Small intestine (tissue), 16 donors: ENCODE measurements at places on chromosomes 13 and 19. TPM values are rescaled to one million over a fixed set of nuclear protein-coding genes. Genes with fewer than 3 reads are reported as not detected.

GRCh38 chr19:53915000-53915399, 5.9 kb downstream of the CACNG7 start:
- no peak overlapping the region for H3K4me3 ChIP-seq
- H3K4me1 ChIP-seq: no peaks in the 10 kb centered on the region
- H3K36me3 ChIP-seq: no peaks in the 10 kb centered on the region
- H3K27me3 ChIP-seq: no peaks in the 10 kb centered on the region
- no peak for DNase-seq
- no peak overlapping the region for H3K27ac ChIP-seq

- H3K27me3 ChIP-seq: no peaks in the 10 kb centered on the region
- peak; percentile 26 for DNase-seq
- no peak overlapping the region for H3K27ac ChIP-seq
- H3K4me1 ChIP-seq: peaks cover 8% of the 10 kb centered on the region
- peaks cover 7% of the 10 kb centered on the region for H3K36me3 ChIP-seq
Observed at GRCh38 chr19:47152205-47152604, 21.6 kb downstream of the SAE1 start.

DNA sequence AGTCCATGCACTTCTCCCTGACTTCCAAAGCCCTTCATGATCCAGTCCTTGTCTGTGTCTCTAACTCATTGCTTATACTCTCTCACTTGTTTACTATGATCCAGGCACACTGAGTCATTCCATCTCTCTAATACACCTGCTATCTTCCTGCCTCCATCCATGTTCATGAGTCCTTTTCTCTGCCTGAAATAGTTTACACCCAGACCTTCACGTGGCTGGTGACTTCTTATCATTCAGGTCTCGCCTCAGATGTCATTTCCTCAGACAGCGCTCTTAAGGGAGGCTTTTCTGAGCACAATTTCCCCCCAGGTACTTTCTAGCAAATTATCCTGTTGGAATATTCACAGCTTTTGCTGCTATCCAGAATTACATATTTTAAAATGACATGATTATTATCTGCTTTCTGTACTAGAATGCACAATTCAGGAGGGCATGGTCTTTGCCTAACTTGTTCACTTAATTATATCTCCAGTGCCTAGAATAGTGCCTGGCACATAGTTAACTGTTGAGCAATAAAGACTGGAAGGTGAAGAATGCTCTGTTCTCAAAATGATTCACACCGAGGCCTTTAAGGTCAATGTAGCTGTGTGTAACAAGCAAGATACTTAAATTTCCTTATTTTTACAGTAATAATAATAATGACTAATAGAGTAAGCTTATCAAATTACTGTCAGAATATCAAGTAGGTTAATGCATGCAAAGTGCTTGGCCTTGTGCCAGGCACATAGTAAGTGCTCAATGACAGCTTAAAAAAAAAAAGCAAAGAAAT, 183.7 kb upstream of the SPRY2 start:
- H3K36me3 ChIP-seq: no peaks in the 10 kb centered on the region
- H3K27me3 ChIP-seq: no peaks in the 10 kb centered on the region
- no peak for DNase-seq

Gene NRTN
- polyA plus RNA-seq: 1.1 TPM

Gene IGFL1
- polyA plus RNA-seq: not detected

Gene SYT5
- 0.81 TPM for polyA plus RNA-seq

Gene PLVAP
- 34.4 TPM for polyA plus RNA-seq

Gene OR7G1
- polyA plus RNA-seq: not detected
